ENCODE measurements at places on chromosomes 16 and 17.
A peak's percentile ranks its signal among the peaks of the same experiment; 100 is the strongest.

DNA sequence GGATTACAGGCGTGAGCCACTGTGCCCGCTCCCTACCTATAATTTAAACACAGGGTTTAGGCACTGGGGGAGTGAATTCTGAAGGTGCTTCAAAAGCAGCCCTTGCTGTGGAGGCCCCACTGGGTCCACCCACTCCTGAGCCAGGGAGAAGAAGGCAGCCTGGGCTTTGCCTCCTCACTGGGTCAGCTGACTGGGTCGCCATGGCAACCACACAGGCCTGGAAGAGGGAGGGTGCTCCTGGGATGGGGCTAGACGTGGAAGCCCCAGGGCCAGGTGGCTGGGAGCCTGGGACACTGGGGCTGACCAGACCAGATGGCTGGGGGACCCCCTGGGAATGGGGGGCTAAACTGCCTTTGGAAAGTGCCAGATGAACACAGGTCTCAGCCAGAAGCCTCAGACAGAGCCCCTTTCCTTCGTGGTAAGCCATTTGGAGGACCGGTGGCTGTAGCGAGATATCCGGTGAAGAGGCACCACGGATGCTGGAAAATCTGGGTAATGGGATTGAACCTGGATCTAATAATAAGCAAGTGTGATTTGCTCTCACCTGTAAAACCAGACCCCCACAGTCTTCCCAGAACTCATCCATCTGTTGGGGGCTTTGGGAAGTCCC, 32.9 kb downstream of the TRARG1 start:
- DNase-seq: peak; percentile 49

GRCh38 chr17:422196-422930, 69.8 kb upstream of the RPH3AL start:
- DNase-seq: no peak

DNA sequence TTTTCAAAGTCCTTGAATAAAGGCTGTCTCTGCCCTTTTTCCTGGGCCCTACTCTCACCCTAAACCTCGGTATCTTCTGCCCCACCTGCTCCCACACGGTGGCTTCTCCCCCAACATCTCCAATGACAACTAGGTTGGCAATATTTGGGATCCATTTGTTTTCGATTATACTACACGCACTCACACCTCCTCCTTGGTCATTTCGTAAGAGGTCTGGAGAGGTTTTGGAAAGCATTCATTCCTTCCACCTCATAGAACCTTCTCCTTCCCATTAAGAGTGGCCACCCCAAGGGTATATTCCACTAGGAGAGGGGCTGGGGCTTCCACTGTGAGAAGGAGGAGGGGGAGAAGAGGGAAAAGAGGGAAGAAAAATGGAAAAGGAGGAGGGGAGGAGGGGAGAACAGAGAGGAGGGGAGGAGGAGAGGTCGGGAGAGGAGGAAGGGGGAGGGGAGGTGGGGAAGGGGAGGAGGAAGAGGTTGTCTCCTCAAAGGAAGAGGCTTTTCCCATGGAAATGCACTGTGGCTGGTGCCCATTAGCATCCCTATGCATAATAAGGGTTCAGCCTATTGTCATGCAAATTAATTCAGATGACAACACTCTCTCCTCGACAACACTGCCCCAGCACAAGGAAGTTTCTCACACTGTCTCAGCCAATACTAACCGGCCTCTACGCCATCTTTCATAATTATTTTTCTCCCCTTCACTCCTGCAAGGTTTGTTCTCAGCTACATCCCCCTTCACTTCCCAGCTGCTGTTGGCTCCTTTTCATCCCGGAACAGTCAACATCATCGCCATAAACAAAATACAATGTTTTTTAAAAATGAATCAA, 30.0 kb downstream of the SOX9 start:
- peak; percentile 83 for DNase-seq

- no peak for DNase-seq
These were observed 9.1 kb upstream of the CACNG3 start for GRCh38 chr16:24246911-24247607.

- DNase-seq: no peak
These were observed 55.3 kb downstream of the CLUH start for GRCh38 chr17:2656283-2656682.

DNA sequence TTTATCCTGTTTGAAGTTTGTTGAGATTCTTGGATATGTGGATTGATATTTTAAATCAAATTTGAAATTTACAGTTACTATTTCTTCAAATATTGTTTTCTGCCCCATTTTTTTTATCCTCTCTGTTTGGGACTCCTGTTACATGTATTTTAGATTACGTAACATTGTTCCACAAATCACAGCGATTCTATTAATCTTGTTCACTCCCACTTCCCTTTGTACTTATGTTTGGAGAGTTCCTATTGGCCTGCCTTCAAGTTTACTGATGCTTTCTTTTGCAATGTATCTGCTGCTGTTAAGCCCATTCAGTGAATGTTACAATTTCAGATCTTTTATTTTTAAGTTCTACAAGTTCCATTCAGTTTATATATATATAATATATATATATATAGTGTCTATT, 288.3 kb upstream of the TNRC6C start:
- no peak for DNase-seq

GRCh38 chr17:45147581-45148182, 593 bp upstream of the HEXIM1 start:
- peak; percentile 96 for DNase-seq

DNA sequence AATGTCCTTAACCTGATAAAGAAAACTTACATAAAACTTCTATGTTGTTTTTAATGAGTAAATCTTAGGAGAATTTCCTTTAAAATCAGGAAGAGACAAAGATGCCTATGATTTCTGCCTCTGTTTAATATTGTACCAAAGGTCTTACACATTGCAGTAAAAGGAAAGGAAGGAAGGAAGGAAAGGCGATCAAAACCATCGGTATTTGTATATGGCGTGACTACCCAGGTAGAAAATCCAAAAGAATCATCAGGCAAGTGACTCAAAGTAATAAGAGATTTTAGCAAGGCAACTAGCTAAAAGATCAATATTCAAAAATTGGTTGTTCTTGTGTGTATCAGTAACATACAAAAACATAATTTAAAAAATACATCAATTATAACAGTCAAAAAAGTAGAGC, 3.5 kb downstream of the ICAM2 start:
- DNase-seq: no peak

DNA sequence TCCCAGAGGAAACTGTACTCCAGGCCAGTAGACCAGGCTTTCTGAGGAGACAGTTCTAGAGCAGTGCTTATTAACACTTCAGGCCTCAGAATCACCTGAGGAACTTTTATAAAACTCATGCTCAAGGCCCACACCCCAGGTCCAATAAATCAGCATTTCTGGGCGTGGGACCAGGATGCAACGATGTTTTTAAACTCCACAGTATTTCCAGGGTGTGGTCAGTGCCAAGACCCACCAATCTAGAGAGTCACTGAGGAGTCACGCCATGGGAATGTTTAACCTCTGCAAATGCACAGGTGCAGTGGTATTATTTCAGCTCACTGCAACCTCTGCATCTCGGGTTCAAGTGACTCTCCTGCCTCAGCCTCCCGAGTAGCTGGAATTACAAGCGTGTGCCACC, 3.9 kb upstream of the TRPV1 start:
- no peak for DNase-seq

DNA sequence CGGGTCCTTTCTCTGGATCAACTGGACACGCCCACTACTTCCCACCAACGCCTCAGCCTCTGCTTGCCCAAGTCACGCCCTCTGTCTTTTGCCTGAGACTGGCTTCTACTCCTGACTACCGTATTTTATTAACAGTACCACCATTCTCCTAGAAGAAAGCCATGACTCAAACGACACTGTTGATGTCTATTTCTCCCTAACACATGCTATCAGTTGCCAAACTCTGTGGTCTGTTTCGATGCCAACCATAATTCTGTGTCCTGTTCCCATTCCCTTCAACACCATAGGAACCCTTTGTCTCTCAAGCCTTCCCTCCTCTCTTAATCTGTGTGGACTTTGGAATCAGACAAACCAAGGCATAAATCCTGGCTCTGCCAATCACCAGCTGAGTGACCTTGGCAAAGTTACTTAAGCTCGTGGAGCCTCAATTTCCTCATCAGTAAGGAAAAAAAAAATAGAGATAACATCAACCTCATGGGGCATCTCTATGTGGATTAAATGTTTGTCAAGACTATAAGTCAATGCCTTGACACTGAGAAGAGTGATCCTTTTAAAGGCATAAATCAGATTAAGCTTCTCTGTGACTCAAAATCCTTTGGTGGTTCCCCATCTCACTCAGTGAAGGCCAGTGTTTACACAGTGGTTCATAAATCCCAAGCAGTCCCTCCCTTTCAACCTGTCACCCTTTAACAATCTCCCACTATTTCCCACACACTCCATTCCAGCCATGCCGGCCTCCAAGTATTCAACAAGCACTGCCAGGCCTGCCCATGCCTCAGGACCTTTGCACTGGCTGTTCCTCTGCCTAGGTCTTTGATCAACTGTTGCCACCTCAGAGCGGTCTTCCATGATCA, 45.6 kb downstream of the ERN1 start:
- DNase-seq: no peak

DNA sequence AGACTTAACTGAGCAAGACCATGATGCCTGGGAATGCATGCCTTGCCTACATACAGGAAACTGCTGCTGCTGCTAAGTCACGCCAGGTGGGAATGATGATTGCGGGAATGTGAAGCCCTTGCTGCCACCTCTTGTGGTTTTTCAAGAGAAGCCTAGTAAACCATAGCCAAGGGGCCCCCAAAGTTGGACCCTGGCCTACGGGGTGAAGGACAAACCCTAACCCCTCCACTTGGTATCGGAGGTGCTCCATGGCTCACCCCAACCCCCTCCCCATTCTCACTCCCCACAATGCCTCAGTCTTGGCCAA, 233.9 kb downstream of the ZNF423 start:
- DNase-seq: no peak

DNA sequence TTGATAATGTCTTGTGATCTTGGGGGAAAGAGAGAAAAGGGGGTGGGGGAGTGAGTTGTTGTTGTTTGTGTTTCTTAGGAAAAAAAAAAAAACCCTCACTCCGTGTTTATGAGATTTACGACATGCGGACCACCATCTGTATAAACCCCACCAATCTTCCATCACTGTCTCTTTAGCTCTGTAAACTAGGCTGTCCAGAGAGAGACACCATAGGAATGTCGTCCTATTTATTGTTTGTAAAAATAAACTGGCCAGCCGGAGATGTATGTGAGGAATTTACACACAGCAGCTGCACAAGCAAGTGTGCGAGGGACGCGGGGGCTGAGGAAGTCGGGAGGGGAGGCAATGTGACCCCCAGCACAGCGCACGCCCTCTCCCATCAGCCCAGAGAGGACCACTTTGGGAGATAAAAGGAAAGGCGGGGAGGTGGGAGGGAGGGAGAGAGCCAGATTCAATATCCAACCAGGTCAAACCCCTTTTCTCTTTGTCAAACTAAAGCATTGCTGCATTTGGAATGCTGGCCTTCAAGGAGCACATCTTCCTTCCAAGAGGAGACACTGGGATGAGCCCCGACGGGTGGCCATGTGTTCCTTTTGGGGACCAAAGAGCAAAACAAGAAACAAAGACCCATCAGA, 136.2 kb upstream of the SALL1 start:
- no peak for DNase-seq

DNA sequence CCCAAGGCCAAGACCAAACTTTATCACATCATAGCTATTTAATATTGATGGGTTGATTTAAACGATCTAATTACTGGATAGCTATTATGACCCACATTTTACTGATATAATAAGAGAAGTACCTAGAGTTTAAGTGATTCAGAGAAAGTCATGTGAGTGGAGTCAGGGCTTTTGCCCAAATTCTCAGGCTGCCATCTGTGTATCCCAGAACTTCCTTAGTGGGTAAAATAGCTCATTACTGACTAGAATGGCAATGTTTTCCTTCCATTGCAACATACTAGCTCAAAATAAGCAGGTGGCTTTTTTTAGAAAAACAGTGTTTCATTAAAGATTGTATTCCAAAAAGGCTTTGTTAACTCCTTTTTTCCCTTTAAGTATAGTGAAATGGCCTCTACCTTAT, 113.9 kb upstream of the MAF start:
- no peak for DNase-seq

Data from NCI-H526 (cell line).